ENCODE measurements at places on chromosomes 2 and 18.

DNA sequence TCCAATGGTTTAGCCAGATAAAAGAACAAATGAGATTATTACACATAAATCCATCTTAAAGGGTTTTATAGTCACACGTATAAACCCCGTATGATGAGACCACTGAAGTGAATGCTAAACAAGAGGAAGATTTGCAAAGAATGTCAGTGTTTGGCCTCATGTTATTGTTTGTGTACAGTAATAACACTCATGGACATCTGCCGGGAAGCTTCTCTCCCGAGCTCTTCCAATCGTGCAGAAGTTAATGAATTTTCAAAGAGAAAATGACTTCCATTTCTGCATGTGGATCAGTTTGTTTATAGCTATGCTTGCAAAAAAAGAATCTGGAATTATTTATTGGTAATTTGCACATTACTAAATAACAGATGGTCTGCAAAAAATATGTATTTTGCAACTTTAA is 88.5 kb upstream of the APCDD1 start:
- DNase-seq, result no peak

DNA sequence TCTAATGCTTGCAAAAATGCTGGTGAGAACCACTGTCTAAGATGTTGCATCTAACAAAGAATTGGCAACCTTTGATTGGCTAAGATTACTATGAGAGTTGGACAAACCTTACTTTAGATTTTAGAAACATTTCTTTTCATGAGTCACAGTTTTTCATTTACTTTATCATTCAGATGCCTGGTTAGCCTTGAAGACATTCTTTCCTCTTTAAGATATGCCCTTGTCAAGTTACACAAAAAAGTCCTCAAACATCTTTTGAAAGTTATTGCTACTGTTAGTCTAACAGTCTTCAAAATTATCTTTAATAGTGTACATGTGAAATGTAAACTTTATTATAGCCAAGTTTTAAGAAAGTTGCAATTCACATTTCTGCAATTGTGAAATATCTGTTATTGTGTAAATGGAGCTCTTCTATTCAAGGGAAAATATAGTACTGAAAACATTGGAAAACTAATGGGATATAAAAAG is 276.3 kb downstream of the RND3 start:
- no peak for DNase-seq

DNA sequence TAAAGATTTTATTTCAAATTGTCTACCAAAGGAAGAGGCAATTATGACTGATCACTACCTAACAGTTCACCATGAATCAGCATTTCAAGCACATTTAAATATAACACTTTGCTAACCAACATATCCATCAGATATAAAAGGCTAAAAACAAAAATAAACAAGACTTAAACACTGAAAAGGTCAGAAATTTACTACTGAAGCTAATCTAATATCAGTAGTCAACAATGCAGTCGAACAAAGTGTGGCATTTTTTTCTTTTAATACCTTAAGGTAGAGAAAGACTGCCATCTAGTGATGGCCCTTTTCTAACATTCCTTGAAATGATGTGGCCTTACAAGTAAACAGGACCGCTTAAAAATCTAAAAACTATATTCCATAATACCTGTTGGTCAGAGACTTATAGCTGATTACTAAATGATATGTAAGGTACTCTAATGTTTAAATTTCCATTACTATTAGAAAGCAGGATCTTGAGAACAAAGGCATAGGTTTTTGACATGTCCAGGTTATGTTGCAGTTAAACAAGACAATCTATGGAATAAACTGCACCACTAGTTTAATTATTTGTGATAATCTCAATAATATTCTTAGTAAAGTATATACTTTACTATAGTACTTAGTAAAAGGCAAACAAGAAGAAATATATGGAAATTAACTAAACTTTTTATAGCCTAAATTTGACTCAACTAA is 80.0 kb downstream of the EXOC6B start:
- peak; percentile 30 for DNase-seq

- no peak for DNase-seq
Observed at GRCh38 chr2:138922973-138923563, 142.9 kb upstream of the NXPH2 start.

GRCh38 chr2:47134386-47135090 is 20.6 kb downstream of the STPG4 start:
- no peak for DNase-seq

- no peak for DNase-seq
Observed at GRCh38 chr2:180405520-180405919, 398.4 kb upstream of the CWC22 start.

GRCh38 chr2:189870381-189871085 is 86.3 kb downstream of the PMS1 start:
- DNase-seq, result peak; percentile 40

DNA sequence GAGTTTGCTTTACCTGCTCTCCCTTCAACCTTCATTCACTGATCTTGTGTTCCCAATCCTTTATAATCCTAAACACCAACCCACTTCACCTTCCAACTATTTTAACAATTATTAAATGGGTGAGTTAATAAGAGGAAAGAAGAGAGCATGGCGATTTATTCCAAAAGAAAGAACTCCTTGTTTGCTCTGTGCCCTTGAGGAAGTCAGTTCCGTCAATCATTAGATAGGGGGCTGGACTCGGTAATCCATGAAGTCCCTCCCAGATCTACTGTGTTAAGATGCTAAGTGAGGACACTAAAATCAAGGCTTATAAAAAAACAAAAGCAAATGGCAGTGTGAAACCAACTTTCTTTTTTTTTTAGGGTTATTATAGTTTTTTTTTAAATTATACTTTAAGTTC is 589.9 kb downstream of the XIRP2 start:
- no peak for DNase-seq

GRCh38 chr2:11904029-11904428 is 157.6 kb downstream of the LPIN1 start:
- DNase-seq, result peak; percentile 18

DNA sequence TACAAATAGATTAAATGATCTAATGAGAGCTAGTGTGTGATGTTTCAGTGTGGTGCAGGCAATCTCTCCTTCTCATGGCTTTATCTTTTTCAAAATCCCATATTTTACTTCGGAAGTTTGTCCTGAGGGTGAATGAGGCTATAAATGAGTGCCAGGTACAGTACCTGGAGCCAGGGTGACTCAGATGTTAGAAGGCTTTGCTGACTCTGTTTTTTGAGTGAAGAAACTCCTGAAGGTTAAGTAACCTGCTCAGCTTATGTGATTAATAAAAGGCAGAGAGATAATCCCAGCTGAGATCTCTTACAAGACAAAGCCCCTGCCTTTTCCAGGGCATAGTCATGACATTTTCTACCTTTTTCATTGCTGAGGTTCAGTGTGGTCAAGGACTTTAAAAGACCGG is 52.6 kb downstream of the MGAT5 start:
- DNase-seq, result no peak

DNA sequence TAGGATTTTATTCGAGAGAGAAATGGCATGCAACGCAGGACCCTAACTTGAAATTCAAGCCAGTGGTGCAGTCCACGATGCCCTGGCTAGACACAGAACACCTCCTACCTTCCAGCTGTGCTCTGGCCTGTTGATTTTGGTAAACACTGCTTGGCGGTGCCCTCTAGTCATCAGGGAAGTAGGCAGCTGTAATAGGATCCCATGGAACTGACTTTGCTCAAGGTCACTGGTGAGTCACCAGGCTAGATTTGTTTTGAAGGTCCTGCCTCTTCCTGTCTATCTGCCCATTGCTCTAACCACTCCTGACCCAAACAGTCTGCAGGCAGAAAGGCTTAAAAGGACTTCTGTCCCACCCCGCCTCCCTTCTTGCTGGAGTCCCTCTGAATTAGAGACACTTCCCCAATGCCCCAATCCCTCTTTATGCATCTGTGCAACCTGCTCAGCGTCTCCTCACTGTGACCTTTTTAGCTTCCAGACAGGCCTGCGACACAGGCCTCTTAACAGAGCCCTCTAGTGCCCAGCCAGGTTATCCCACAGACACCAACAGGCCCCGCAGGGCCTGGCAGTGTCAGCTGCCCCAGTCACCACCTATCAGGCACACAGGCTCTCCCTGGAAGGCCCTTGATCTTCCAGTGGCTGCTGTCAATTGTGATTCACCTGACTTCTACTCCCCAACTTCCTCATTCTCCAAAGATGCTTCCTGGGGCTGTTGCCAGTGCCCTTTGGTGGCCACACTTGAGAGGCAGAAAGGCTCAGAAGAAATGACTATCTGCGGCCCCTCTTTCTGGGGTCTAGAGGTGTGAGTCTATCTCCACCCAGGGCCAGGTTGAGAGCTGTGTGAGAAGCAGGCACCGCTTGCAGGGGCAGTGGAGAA is 5.2 kb downstream of the TMEM127 start:
- no peak for DNase-seq

GRCh38 chr2:47607005-47607679 is 175.8 kb upstream of the MSH6 start:
- DNase-seq, result no peak

DNA sequence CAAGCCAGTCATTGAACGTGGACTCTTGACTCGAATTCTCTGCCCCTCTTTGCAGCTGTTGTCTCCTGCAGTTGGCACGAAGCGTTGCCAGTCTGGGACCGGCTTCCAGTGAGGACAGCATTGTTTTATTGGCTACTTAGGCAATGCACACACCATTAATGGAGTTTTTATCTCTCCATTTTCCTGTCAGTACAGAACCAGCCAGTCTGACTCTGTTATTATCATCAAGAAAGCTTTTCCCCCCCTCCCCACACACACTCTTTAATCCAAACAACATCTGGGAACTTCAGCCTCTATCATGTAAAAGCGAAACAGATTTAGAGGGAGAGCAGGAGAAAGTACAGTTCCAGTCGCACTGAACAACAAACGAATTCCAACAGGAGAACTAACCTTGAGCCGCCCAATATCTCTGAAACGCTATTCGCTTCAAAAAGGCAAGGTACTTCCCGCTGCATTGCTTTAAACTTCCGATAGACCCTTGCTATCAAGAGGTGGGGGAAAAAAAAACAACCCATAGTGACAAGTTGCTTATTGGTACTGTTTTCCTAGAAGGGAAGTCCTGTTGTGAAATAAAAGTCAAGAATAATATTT is 38.2 kb downstream of the ACVR1 start:
- no peak for DNase-seq

DNA sequence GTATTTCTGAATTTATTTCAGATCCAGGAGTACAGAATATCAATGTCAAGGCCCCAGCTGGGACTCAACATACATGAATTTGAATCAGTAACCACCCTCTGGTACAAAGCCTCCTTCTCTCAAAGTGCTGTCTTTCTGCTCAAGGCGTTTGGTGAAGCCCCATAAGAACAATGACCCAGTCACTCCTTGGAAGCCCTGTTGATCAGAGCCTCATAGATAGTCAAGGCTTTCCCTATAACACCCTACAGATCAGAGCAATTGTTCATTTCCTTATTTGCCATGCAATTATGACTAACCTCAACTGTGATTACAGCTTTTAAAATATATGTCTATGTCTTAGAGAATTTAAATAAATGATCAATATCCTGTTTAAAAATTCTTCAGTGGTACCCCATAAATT is 159.1 kb upstream of the CREB1 start:
- DNase-seq, result no peak

DNA sequence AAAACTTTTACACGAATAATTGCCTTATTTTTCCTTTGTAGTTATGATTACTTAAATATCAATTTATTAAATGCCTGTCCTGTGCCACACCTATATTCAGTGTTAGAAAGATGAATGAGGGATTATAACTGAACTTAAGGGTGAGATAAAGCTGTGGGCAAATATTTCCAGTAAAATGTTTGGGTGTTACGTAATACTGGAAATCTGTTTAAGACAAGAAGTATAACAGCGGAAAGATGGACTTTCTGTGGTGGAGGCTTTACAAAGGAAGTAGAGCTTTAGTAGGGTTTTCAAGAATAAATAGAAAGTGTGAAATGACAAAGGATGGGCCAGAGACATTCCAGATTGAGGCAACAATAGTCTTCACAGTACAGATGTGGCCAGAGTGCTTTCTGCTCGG is 927.0 kb downstream of the DPP10 start:
- DNase-seq, result no peak

DNA sequence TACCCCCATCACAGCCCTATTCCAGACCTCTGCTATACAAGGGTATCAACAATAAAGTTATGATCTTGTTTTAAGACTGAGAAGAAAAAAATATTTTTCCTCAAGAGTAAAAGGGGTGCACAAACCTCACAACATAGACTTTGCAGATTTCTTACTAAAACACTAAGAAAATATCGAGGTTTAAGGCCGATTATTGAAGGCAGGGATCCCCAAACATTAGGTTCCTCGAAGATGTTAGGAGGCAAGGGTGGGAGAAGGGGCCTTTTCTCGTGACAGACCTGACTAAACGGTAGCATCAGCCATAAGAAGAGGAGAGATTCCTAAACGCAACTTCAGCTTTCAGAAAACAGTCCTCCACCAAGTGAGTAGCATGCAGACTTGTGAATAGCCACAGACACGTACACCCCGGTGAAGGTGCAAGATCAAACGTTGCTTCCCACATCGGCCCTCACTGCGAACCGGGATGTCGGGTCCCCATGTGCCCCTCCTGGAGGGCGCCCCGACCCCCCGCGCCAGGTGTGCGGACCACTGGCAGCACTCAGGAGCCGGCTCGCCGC is 678 bp downstream of the PIAS2 start:
- DNase-seq, result no peak

DNA sequence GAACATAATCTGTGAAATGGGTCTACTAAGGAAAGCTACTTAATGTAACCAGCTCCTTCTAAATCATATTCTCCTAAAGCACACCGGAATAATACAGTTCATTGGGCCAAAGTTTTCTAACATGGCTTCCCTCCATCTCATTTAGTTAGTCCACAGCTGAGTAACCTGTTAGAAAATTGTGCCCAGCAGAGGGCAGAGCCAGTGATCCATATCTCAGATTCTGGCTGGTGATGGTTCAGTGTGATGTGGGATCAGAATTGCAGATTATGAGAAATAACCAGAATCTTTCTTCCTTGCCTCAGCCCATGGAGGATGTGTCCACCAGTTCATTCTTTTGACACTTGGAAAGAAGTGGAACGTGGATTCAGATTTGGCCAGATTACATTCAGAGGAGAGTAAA is 9.4 kb upstream of the CTLA4 start:
- no peak for DNase-seq

DNA sequence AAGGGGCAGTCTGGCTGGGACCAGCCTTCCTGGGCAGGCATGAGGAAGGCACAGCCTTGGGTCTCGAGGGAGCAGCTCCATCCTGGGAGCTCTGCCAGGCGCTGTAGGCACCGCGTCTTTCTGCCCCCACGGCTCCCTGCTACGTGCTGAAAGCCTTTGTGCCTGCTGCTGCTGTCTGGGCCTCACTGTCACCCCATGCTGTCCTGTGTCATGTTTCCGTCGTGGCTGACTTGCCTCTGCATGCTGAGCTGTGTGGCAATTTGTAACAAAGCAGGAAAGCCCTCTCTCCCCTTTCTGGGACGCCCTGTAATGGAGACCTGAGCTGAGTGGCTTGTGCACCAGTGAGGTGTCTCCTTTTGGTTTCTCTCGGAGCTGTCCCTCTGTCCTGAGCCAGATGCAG is 152.5 kb downstream of the TSN start:
- no peak for DNase-seq

Data from GM12864 (cell line).